ENCODE measurements at places on chromosomes 1 and 21. TPM values are rescaled to one million over a fixed set of nuclear protein-coding genes. Genes with fewer than 3 reads are reported as not detected.

DNA sequence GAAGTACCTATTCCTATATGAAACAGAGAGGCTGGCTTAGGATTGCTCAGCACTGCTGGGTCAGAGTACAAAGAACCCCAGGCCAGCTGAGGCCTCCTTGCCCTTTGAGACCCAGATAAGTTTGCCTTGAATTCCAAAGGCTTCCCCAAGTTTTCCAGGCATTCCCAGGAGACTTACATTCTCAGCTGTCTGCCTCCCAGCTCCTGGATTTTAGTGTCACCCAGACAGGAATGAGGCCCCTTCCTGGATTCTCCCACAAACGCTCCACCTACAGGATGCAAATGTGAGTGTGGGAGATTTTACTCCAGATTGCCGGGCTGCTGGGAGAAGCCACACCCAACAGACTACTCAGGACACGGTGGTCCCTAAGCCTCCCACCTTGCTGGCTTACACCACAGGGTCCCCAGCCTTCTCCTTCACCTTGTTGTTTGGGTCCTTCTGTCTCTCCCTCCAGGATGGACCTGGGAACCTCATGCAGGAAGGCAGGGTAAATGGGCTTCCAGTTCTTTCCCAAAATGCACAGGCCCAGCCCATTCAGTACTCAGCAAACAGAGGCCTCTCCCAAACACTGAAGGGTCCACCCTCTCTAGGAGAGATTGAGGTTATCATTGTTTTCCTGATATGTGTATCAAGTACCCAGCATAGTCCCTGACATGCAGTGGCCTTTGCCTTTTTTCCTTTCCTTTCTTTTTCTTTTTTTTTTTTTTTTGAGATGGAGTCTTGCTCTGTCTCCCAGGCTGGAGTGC, 10.6 kb downstream of the RHBG start:
- no peak for DNase-seq

- no peak for DNase-seq
Observed at GRCh38 chr21:38460171-38460742, 38.0 kb downstream of the ERG start.

Gene CHD5
- 0.81 TPM for total RNA-seq

DNA sequence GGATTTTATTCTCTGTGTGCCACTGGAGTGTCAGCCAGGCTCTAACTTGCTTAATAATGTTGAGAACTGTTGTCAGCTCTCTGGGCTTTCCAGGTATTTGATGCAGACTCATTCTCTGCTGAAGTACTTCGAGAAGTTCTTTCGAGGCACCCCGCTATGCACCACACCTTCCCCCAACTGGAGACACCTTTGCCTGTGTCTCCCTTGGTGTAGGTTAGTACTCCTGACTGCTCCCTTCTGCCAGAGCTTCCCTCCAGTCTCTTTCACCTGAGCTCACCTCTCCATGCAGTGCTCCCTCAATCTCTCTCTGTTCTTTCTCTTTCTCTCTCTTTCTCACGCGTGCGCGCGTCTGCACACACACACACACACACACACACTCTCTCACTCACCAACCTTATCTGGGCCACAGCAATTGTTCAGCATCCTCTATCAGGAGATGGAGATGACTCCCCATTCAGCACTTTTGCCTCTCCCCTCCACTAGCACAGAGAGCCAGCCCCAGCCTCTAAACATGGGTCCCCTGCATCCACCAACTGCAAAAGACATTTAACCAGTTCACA, 14.0 kb upstream of the MGST3 start:
- DNase-seq = no peak

DNA sequence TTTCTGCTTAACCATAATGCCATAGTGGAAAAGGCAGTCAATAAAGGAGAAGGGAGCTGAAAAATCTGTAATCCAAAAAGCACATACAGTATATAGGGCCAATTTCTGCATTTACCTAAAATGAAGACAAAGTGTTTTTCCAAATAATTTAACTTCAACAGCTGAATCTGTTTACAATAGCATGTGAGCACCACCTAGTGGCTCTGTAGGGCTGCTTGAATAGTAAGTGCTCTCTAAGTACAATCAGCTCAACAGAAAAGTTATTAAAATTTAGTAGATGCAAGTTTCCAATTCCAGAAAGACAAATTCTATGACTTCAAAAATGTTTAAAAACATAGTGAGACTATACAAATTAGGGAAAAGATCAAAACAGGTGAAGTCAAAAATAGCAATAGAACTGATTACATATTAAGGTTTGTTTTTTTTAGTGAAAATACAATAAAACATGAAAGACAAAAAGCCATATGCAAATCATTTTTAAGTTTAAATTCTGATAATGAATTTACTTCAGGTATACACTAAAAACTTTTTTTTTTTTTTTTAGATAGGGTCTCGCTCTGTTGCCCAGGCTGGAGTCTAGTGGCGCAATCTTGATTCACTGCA, 220.0 kb downstream of the SETD4 start:
- DNase-seq = no peak

Gene LAMC1
- 104 TPM for total RNA-seq

Gene PLA2G5
- total RNA-seq = 36.4 TPM

GRCh38 chr1:232952514-232953499, 2.4 kb downstream of the NTPCR start:
- no peak for DNase-seq

Measured in cardiac septum (tissue), 1 donor.